ENCODE measurements at places on chromosomes 6 and 20.

DNA sequence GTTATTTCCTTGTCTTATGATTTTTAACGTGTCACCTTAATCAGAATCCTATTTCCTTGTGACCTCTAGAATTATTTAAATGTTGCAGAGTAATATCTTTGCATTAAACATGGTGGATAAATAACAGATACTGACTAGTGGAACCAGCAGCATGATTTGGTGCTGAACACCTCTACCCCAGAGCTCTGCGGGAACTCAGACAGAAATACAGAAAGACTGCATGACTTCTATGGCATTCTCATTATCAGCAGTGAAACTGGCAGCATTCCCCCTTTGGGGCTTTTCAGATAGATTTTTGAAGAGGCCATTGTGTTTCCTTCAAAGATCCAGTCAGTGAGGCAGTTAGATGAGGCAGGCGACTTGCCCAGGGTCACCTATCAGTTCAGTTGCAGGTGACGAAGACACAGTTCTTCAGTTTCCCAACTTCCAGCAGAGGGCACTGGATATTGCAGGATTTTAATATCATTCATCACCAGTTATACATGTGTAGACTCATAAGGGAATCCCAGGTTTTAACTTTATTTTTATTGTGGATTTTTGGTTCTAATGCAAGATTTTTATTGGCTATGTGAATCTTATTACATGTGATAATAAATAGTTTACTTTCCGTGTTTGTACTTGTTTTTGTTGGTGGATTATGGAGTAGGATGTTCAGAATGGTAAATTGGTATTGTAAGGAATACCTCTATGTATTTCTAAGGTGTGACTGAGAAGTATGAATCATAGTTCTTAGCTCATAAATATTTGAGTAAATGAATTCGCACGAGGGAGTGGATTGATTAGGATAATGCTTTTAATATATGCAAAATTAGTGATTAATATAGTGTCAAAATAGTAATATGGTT lies 81.3 kb downstream of the AFDN start:
- DNase-seq, result no peak

GRCh38 chr6:41584668-41585205 lies 38.6 kb downstream of the FOXP4 start:
- no peak for DNase-seq

DNA sequence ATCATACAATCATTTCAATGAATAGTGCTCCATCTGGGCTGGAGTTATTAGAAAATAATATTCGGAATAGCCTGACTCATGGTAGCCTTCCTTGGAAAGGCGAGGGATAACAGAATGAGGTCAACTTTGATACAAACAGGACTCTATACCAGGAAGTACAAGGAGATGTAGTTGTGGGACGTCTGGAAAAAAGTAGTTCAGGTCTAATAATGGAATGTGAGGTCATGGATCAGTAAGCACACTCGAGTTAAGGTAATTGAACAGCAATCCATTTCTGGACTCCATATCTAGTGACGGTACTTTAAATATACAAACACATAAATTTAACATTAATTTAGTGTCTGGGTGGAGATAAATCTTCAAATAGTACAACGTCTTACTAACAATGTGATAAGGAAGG lies 1204.0 kb upstream of the ADGRB3 start:
- no peak for DNase-seq

DNA sequence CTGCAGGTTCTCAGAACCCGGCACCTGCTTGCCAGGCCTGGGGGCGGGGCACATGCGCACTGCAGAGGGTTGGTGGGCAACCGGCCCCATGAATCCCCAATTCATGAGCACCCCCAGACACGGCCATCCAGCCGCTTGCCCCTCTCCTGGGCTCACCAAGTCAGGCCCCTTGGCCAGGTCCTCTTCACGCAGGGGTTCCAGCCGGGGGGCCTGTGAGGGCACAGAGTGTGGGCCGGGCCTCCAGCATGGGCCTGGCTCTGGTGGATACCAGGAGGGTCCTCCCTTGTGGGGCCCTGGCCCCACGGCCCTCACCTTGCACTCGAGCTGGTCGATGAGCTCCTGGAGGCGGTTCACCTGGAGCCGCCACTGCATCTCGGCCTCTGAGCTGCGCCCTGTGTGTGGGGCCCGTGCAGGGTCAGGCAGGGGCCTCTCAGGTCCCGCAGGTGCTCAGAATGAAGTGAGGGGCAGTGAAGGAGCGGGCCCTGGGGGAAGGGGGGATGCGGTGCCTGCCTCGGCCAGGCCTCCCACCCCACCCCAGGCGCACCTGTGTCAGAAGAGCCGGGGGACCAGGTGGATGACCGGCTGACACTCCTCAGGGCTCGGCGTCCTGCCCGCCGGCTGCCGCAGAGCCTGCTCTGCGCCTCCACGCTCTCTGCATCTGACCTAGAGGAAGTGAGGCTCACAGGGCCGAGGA lies 2.6 kb upstream of the C20orf144 start:
- no peak for DNase-seq

DNA sequence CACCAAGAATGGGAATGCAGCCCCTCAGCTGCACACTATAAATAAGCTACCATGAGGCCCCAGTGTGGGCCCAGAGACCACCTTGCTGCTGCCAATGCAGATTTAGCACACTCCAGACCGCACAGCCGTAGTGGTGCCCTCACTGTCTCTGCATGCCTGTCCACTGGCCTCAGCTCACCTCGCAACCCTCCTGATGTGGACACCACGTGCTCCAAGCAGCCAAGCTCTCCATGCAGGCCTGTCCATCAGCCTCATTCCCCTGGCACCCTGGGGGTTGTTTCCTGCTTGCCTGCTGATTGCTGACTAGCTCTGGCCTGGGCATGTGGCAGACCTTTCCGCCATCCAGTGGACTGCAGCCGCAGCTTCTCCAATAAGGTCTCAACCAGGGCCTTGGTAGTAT lies 36.2 kb downstream of the ZBTB9 start:
- no peak for DNase-seq

DNA sequence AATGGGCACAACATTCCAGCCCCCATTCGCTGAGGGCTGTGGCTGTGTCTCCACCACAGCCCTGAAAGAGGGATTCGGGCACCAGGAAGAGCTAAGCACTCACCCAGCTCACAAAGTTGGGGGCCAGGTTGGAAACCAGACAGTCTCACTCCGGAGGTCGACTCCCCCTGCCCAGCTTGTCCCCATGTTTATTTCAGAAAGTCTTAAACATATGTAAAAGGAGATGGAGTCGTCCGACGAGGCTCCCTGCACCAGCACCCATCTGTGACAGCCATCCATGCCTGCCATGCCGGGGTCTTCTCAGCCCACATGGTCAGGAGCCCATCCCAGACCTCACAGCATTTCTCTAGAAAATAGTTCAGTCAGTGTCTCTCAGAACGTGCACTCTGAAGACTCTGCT lies 63.6 kb upstream of the STX16 start:
- DNase-seq, result no peak

- no peak for DNase-seq
Measured at GRCh38 chr6:17439243-17439993, 46.0 kb downstream of the CAP2 start.

DNA sequence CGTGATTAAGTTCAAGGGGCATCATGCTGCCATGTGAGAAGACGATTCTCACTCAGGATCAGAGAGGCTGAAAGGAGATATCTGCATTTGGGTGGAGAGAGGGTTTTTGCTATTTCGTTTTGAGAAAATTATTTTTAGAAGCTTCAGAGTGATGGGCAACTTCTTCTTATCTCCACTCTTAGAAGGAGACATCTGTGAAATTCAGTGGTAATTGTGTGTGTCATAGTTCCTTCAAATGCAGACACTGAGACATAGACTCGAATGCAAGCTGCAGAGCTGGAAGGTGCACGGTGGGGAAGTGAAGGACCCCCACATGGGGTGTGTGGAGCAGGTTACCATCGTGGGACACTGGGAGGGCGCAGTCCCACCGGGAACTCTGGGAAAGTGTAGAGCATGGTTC lies 116.8 kb downstream of the PRND start:
- no peak for DNase-seq

DNA sequence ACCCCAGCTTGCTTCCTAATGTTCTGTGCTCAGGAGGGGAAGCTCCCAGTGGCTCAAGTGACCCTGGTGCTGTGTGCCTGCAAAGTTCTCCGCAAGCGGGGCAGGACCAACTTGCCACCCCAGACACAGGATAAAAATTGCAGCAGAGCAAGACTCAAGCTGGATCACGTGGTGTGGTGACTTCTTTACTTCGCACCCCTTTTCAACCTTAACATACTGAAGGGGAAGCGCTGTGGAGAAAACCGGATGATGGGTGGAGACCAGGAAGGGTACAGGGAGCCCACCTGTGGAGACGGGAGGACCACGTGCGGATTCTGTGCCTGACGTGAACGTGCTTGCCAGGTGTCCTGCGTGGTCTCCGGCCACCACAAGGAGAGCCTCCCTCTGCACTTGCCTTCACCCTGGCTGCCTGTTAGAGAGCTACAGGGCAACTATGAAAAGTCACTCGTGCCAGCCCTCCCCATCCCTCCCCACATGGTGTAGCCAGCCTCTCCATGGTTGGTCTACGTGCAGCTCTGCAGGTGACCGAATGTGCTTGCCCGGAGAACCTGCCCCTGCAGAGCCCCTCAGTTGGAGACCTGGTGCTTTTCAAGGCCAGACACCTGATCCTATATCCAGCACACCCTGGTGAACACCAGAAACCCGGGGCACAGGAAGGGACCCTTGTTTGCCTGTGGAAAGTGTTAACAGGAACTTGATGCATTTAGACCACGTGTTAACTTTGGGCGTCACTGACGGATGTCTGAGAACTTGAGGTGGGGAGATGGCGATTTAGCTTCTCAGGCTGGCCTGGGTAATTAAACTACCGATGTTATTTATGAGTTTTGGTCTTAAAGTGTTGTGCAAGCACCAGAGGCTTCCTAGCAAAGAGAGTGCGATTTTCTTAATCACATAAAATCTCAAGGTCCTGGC lies 23.9 kb upstream of the DACT2 start:
- DNase-seq, result no peak

- DNase-seq, result no peak
Measured at GRCh38 chr6:30327232-30327746, 562 bp downstream of the TRIM39 start.

DNA sequence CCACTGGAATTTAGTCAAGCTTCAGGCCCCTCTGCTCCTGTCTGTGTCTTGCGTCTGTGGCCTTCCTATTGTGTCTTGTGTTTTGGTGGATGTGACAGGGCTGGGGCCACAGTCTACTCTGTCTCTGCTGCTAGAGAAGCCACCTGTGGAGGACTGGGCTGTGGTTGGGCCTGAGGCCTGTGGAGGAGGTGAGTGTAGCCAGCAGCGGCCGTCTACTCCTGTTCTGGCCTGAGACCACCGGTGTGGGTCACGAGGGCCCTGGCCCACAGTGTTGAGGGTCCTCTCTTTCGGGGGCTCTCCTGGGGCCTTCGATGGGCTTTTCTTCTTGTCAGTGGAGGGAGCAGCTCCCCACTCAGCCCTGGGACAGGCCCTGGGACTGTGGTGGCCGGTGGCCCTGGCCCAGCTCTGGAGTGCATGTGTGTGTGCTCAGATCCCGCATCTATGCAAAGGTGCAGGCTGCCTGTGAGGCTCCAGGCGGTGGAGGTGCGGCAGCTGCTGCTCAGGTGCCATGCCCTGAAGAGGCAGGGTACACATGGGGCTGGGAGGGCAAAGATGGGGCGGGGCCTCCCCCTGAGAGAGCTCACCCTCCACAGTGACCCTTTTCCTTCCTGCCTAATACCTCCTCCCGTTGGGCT lies 20.8 kb downstream of the SDCBP2 start:
- no peak for DNase-seq

- DNase-seq, result no peak
Measured at GRCh38 chr6:131009790-131010189, 53.3 kb downstream of the EPB41L2 start.

DNA sequence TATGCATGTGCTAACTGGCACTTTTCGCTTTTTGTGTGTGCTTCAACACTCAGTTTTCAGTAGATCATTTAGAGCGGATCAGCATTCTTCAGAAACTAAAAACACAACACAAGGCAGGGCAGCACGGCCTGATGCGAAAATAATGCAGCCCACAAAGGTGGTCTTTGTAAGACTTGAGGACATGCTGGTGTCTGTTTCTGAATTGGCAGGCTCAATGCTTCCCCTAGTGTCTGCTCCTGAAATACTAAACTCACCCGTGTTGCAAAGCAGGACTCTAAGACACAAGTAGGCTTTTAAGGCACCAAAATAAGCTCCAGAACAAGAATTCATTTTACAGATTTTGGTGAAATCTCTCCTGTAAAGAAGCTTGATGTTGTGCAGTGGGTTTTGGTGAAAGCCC lies 676.5 kb downstream of the TENT5A start:
- no peak for DNase-seq

GRCh38 chr6:36615018-36615761 lies 21.0 kb downstream of the SRSF3 start:
- DNase-seq, result peak; percentile 80

DNA sequence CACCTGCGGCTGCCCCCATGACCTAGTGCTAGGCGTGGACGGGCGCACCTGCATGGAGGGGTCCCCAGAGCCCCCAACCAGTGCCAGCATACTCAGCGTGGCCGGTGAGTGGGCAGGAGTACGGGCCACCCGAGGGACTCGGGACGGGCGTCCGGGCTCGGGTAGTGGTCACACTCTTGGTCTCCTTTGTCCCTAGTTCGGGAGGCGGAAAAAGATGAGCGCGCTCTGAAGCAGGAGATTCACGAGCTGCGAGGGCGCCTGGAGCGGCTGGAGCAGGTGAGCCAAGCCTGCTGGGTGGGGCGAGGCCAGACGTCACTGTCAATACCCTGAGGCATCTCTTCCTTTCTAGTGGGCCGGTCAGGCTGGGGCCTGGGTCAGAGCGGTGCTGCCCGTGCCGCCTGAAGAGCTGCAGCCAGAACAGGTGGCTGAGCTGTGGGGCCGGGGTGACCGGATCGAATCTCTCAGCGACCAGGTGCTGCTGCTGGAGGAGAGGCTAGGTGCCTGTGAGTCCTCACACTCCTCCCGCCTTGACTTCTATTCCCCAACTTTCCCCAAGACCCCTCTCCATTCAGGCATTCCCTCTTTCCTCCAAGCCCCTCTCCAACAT lies 2.9 kb downstream of the EGFL8 start:
- no peak for DNase-seq

DNA sequence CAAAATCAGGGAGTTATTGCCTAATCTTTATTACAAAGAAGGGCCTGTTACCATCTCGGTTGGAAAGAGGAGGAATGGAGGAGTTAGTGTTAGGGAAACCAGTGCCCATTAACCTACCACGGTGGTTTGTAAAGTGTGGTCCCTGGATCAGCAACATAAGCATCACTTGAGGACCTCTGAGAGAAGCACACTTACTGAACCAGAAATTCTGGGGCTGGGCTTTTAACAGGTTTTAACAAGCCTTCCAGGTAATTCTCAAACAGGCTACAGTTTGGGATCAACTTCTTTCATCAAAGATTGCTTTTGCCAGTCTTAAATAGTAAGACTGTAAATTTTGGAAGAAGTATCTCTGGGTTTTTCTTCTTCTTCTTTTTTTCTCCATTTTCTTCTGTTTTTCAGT lies 329.5 kb upstream of the JAG1 start:
- DNase-seq, result no peak

GRCh38 chr20:57380081-57380750 lies 11.0 kb upstream of the RBM38 start:
- DNase-seq, result no peak

DNA sequence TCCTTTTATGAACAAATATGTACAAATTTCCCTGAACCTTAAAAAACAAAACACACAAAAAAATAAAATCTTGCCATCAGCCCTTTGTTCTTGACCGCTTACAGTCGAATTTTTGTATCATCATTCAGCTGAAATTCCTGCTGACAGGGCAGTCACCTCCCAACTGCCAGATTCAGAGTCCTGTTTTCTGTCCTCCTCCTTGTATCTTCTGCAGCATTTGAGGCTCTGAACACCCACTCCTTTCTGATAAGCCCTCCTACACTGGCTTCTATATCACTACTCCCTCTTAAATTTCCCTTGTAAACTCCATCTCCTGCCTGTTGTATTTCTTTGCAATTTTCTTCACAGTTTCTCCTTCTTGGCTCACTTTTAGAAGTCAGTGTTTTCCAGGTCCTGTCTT lies 77.8 kb upstream of the CCN6 start:
- DNase-seq, result no peak

All from CD4-positive, alpha-beta T cell (primary cell).